ENCODE measurements at places on chromosomes 1 and 21.

- DNase-seq = no peak
Observed at GRCh38 chr1:42171679-42172266, 7.2 kb upstream of the GUCA2A start.

GRCh38 chr1:66381621-66382275, 152.2 kb upstream of the SGIP1 start:
- no peak for DNase-seq

GRCh38 chr1:10304295-10304694, 93.9 kb downstream of the KIF1B start:
- DNase-seq = no peak

DNA sequence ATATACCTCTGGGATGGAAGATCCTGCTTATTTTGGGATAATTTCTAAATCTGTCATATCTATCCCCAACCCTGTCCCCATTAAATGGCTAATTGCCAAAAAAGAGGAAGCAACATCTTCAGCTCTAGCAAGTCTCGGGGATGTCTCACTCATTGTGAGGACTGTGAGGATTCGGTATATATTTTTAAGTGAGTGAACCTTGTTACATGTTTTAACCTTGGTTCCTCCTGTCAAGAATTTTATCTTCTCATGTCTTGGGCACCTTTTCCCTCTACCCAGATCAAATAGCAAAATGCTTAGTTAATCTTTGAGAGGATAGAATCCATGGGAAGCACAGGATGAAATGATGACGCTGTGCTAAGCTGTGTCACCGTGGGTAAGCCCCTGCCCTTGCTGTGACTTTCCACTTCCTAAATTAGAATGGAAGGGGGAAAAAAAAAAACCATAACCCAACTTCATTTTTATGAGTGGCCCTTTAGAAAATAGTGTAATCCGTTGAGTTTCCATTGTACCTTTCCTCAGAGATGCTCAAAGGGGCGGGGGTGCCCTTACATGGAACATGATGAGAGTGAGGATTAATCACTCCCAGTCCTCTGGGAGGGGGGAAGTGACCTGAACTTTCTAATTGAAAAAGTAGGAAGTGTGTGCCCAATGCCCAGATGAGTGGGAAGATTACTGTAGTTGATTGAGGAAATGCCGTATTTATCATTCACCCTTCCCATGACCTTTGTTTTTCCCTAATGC, 7.6 kb downstream of the ATP1A1 start:
- no peak for DNase-seq

DNA sequence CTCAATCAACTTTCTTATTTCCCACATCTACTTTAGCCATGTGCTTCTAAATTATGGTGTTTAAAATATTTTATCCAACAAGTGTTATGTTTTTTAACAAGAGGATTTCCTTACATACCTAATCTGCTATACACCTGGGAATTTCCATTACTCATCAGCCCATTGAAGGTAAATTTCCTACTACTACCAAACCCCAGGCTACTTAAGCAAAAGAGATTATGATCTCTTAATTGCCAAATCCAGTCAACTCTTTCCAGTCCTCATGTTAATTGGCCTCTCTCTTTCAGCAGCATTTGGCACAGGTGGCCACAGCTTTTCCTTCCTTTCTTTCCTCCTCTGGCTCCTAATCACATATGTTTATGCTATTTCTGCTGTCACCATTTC, 5.1 kb upstream of the C1orf162 start:
- DNase-seq = no peak

DNA sequence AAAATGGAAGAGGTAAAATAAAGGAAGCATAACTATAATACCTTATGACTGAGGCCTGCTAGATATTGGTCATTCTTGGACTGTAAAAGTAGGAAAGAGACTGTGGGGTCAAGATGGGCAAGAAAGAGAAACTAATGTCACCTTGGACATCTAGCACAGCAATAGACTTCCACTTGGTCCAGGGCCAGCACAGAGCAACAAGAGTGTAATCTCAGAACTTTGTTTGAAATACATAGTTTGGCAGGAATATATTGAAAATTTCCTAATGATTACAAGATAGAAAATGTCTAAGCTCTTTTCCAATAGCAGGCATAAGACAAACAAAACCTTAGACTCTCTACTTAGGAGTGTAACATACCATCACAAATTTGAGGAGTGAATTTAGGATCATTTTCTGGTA, 4.6 kb downstream of the LRRC8C start:
- no peak for DNase-seq

All from fibroblast of upper back skin (primary cell).